ENCODE measurements at places on chromosomes 3 and 15.

DNA sequence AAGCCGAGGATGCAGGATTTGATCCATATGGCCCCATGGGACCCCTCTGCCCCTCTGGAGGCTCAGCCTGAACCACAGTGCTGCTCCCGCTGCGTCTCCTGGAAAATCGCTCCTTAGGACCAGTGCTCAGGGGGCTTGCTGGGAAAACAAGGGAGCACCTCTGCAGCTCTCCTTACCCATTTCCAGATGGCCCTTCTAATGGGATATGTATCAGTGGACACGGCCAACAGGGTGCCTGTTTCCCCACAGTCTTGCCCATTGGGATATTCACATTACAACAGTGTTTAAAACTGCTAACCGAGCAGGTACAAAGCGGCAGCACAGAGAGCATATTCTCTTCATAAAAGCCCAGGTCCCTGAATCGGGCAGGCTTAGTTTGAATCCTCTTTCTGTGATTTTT is 27.1 kb downstream of the TMEM44 start:
- DNase-seq: no peak

DNA sequence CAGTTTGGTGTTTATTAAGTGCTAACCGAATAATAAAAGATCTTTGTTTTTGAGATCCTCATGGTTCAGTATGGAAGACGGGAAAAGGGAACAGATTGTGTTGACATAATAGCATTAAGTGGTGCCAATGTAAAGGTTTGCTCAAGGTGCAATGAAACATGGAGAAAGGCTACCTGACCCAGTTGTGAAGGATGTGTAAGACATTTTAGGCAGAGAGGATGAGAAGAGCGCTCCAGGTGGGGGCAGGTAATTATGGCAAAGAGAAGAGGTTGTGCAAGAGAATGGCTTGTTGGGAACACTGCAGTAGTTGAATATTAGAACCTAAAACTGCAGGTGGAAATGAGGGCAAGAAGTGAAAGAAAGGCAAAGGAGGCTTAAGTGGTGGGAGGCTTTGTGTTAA is 140.8 kb downstream of the DIPK2A start:
- no peak for DNase-seq

- no peak for DNase-seq
These were observed 31.5 kb upstream of the FAM81A start for GRCh38 chr15:59406446-59406845.

GRCh38 chr3:4995500-4996053 is 16.3 kb downstream of the BHLHE40 start:
- no peak for DNase-seq

- DNase-seq: peak; percentile 19
These were observed 5.7 kb downstream of the PTH1R start for GRCh38 chr3:46883054-46883829.

- no peak for DNase-seq
These were observed 242.8 kb downstream of the DTWD1 start for GRCh38 chr15:49863431-49864224.

GRCh38 chr3:163362151-163362550 is 1716.1 kb downstream of the SI start:
- DNase-seq: no peak

GRCh38 chr3:54871867-54872266 is 56.0 kb downstream of the LRTM1 start:
- no peak for DNase-seq

GRCh38 chr3:69764121-69764741 is 25.0 kb downstream of the MITF start:
- DNase-seq: no peak

GRCh38 chr15:40969363-40969762 is 16.1 kb downstream of the CHAC1 start:
- DNase-seq: no peak

Data from CD4-positive, alpha-beta T cell treated with Interferon alpha-2 for 1 hour (primary cell).